ENCODE measurements at places on chromosomes 12 and 14.

DNA sequence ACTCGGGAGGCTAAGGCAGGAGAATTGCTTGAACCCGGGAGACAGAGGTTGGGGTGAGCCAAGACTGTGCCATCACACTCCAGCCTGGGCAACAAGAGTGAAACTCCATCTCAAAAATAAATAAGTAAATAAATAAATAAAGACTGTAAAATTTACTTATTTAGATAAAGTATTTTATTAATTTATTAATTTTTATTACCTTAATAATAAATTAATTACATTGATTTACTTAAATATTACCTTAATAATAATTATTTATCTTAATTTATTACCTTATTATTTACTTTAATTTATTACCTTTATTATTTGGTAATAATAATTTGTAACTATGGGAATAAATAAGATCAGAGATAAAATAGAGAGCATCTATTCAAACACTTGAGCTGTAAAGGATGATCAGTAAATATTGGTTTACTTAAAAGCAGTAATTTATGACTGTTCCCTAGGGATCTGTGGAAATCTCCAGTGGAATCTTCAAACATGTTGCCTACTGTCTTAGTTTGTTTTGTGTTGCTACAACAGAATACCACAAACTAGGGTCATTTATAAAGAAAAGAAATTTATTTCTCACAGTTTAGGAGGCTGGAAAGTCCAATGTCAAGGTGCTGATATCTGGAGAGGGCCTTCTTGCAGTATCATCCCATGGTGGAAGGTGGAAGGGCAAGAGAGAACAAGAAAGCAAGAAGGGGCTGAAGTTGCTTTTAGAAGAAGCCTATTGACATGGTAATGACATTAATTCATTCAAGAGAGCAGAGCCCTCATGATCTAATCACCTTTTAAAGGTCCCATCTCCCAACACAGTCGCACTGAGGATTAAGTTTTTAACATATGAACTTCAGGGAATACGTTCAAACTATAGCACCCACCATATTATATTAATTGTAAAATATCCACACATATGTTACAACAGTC, 37.1 kb downstream of the SOCS2 start:
- no peak for DNase-seq

DNA sequence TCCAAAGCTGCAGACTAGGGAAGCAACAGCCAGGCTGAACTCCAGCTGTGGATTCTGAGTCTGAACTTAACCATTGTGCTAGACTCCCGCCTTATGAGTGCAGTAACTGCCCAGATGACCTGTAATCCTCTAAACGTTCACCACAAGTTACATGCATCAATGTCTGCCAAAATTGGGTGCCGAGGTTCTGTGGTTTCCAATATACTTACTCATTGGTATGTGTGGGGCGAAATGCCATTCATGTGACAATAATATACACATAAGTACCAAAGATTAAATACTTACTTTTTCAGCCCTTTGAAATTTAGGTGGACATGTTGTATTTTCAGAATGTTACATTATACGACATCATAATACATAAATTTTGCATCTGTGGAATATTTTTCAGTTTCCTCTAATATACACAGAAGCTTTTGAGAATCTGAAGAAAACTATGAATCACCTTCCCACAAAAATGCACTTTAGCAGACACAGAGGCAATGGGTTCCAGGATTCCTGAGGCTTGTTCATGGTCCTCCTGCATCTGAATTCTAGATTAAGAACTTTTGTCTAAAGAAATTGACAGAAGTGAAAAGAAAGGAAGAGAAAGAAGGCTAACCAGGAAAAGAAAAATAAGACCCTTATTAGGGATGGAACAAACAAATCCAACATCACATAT, 31.7 kb downstream of the GRIP1 start:
- DNase-seq = no peak

GRCh38 chr14:23124337-23124954, 5.4 kb upstream of the CEBPE start:
- no peak for DNase-seq

- DNase-seq = no peak
Measured at GRCh38 chr12:88391556-88391955, 188.7 kb downstream of the KITLG start.

DNA sequence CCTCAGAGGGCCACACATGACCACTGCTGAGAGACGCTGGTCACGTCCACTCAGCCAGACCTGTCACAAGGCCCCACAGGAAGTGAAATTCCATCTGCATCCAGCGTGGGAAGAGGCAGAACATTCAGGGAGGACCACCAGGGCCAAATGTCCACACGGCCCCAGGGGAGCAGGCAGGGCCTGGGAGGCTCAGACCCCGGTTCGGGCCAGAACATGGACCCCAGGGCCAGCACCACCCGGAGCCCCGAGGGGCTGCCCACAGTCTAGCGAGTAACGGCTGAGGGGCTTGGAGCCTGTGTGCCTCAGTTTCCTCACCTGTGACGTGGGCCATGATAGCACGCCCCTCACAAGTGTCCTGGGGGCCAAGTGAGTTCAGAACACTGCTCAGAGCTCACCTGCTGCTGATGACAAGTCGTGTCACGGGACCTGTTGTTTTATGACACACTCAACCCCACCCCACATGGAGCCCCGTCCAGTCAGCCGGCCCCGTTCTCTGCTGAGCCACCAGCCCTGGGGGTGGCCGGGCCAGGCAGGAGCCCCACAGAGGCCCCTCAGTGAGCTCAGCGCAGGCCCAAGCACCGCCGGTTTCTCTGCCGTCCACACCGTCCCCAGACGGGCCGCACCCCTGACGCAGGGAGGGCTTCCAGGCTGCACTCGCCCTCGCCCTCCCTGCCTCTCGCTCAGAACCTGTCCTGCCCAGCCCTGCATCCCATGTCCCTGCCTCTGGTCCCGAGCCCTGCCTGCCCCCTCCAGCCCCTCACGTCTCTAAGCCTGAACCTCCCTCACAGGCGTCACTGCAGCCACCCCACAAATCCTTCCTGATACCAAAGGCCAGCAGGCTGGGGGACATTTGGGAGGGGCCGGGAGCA, 79.5 kb upstream of the GALNT9 start:
- no peak for DNase-seq

GRCh38 chr12:107331471-107331870, 238.1 kb upstream of the CRY1 start:
- DNase-seq = no peak

GRCh38 chr12:96710127-96710745, 196.8 kb upstream of the NEDD1 start:
- DNase-seq = no peak

DNA sequence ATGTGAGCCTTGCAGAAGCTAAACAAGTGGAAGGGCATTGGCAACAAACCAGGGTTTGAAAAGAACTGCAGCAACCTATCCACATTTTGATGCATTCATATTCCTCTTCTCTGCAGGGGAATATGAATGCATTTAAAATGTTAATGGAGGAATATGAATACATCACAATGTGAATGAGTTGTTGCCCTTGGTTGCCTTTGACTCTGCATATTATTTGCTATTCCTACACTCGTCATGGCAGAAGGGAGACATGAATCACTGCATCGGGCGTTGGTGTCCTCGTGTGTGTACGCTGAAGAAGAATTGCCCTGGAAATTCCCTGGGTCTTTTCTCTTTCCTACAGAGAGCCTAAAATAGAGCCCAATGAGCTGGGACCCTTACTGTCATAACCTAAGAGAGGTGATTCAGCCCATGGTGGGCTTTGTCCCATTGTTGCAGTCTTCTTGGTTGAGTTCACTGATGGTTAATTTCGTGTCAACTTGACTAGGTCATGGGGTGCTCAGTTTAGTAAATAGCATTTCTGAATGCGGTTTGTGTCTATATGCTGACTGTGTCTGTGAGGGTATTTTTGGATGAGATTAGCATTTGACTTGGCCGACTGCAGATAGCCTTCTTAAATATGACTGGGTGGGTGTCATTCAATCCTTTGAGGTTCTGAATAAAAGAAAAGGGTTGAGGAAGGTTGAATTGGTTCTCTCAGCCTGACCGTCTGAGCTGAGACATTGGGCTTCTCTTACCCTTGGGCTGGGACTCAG, 1422.9 kb upstream of the TMEM132C start:
- DNase-seq = no peak

- no peak for DNase-seq
Measured at GRCh38 chr14:61643555-61643954, 51.8 kb upstream of the HIF1A start.

DNA sequence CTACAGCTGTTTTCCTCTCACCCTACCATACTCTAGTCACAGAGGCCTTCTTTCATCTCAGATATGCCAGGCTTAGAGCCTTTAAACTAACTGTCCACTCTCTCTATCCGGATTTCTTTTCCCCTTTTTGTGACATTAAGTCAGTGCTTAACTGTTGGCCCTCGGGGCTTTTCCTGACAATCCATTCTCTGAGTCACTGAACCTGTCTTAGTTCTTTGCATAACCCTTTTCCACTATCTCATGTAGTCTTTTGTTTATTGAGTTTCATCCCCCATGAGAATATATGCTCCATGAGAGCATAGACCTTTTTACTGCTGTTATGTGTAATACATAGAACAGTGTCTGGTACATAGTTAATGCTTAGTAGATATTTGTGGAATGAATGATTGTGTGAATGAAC, 68.7 kb downstream of the PLEKHA5 start:
- no peak for DNase-seq

GRCh38 chr12:4197922-4198763, 75.4 kb upstream of the CCND2 start:
- no peak for DNase-seq

DNA sequence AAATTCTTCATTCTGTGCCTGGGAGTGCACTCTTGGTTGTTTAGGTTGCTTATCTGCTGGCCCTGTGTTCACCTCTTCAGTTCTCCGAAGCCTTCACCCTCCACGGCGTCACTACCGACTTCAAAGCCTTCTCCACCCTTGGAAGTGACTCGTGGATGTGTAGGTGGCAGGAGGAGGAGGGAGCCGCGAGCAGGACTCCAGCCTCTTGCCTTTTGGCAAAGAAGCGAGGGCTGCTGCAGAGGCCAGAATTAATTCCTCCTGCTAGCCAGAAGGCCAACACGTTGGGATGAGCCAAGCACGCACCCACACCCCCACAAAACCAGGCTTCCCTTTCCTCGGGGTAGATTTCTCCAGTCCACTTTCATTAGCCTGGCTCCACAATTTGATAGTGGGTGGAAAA, 86.5 kb downstream of the TBX5 start:
- no peak for DNase-seq

DNA sequence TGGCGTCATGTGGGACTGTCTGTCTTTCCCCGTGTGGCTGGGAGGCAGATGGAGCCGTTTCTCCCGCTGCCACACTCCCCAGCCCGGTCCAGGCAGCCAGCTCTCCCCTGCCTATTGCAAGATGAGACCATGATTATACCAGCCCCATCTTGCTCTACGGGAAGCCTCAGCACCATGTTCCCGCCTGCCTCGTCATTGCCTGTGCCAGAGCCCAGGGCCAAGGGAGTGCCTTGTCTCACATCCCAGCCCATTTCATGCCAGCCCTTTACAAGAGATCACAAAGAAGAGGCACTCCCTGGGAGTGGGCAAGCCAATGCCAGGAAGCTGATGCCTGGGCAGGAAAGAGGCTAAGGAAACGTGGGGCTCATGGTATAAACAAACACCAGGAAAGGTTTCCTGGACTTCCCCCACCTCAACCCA, 23.9 kb downstream of the GPR68 start:
- peak; percentile 82 for DNase-seq

DNA sequence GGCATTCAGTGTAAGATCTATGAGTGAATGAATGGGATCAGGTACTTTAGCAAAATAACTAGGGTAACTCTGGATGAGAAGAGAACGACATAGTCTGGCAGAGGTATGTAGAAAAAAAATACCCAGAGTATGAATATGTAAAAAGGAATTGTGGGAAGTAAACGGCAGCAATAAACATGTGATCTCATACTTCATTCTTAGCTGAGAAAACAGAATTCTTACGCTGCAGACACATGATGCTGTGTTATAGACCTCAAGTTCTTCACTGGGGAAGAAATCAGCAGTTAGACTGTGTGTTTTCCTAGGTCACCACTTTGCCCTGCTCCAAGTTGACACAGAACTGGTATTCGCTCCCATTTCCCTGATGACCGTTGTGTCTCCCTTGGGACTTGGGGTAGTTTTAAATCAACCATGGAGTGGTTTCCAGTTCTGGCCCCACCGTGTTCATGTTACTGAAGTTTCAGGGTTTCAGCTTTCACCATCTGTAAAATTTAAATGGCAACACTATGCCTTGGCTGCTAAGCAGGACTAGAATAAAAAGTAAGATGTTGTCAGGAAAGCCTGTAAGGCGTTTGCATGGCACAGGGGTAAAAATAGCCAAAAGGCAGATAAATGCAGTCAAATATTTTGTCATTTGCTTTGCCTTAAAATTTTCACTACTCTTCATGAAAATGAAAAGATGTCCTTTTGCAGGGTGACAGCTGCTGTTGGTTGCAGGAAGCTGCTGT, 223.7 kb downstream of the PELI2 start:
- no peak for DNase-seq
